ENCODE measurements at places on chromosomes 5 and 9.

- DNase-seq, result peak; percentile 40
Measured at GRCh38 chr9:131732061-131732526, 7.8 kb downstream of the RAPGEF1 start.

DNA sequence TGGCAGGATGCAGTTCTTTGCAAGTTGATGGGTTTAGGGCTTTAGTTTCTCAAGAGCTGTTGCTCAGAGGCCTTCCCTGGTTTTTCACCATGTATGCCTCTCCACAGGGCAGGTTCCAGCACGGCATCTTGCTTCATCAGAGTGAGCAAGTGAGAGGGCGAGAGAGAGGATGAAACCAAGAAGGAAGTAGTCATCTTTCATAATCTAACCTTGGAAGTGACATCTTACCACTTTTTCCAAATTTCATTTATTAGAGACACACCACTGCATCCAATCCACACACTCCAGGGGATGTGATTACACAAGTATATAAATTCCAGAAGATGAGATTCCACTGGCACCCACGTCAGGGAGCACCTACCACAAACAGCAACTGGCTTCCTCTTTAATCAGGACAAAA is 294.4 kb downstream of the MARCHF11 start:
- DNase-seq, result no peak

DNA sequence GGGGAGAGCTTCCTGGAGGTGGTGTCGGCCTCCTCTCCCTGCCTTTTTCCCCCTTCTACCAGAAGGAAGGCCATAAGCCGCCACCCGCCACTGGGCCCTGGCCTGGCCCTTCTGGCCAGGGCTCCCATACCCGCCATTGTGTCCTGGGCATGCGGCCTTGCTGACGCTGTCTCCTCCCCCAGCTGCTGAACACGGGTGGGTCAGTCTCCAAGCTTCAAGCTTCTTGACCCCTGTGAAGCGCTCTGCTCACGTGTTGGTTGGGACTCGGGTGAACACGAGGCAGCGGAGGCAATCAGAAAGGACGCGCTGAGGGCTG is 24.2 kb upstream of the UBAC1 start:
- DNase-seq, result no peak

DNA sequence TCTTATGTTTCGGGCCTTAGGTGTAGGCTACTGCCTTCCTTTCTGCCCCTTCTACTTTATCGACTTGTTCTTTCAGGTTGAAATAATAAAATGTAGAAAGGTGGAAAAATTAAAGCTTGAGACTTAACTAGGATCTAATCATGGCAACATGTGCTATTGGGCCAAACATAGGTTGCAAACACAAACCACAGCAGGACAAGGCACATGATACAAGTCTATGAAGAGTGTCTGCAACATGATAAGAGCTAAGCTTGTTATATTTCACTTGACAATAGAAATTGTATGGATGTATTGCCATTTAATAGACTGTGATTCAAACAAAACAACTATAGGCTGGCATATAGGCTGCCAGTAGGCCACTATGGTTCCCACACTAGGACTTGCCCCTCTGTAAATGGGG is 1.7 kb upstream of the ERAP2 start:
- no peak for DNase-seq

DNA sequence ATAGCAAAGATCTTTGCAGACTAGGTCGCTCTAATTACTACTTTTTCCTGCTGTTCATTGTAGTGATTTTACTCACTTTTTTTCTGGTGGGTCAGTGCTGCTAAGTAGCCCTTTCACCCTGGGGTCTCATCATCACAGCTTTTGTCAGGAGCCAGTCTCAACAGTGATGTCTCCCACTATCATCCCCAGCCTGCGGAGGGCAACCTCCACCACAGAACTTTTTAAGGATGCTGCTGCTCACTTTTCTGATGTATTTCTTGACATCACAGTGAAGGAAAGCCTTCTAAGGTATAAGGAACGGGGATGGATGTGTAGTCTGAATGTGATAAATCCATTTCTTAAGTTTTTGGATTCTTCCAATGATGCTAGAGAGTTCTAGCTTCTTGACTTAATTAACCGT is 242.5 kb upstream of the RIOK2 start:
- DNase-seq, result no peak
